ENCODE measurements at places on chromosomes 2 and 18.

GRCh38 chr18:26772691-26773090 lies 92.8 kb downstream of the AQP4 start:
- no peak for DNase-seq

DNA sequence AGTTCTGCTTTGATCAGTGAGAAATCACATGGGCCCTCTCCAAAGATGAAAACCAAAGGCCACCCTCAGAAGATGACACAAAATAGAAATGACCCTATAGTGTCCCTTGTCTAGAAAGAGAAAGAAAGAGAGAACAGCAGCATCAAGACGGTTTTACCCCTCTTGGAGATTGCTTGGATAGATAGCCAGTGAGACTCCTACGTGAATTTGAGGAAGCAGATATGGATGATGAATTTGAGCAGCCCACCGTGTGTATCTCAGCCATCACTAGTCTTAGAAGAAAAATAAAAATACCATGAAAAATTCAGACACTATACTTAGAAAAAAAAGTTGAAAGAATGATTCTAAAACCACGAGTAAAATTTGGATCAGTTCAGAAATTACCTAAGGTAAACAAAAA lies 329.1 kb upstream of the CNTNAP5 start:
- DNase-seq = no peak

DNA sequence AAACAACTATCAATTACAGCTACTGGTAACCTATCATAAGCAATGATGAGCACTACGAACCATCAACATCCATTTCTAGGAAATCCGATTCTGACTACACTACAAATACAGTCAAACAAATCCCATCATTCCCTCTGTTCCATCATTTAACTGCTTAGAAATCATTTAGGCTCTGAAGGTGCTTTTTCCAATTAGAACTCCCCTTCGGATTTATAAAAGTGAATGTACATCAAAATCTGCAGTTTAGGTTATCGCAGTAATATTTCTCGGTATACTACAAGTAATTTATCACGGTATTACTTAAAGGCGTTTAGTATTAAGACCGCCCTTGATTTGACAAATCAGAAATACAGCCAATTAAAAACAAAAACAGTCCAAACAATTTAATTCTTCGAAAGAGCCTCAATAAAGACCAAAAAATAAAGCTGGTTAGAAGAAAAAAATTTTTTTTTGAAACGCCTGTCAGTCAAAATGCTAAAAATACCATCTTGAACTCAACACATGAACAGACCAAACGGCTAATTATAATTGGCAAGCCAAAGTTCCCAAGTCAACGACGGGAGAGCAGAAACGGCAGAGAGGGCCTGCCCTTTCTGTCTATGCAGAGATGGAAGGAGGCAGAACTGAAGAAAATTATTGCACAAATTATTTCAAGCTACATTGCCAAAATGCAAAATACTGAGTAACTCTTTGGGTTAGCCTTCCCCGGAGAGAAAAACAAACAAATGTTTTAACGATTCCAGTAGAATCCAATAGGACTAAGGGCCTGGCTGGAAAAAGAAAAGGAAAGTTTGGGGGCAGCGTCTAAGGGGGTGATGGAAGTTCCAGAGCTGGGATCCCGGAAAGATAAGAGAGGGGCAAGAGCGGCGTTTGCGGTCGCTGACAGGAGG lies 1.2 kb downstream of the VPS54 start:
- DNase-seq = no peak

DNA sequence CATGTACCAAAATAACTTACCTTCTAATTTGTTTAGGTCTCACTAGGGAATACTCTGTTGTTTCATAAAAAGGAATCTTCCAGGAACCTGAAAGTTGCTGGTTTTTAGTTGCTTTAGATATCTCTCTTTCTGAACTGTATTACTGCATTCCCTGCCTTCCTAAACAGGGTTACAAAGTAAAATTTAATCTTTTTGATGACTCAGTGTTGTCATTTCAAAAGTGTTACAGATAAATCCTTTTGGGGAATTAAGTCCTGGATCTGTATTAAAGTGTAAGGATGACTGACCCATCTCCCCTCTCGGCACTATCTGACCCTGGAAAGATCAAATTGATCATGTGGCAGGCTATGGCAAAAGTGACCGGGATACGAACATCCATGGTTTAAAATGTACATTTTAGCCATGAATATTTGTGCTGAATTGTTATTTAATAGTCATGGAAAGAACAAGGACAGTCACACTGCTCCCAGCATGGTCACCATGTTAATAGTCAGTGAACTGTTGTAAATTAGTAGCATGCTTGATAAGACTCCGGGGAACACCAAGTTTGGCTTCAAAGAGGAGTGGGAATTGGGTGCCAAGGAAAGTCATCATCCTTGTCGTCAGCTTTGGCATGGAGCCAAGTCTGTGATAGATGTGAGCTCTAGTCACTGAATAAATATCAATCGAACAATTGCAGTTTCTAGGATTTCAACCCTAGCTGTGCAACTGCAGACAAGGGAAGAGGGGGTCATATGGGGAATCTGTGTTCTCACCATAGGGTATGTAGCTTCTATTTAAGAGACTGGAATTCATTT lies 4.2 kb downstream of the PLEKHA3 start:
- no peak for DNase-seq

GRCh38 chr2:134738141-134738870 lies 19.5 kb upstream of the TMEM163 start:
- DNase-seq = no peak

GRCh38 chr2:234212534-234212933 lies 162.0 kb downstream of the SPP2 start:
- DNase-seq = no peak

- no peak for DNase-seq
Measured at GRCh38 chr18:57084331-57085271, 62.3 kb upstream of the BOD1L2 start.

GRCh38 chr2:187873132-187873531 lies 318.9 kb upstream of the TFPI start:
- no peak for DNase-seq

DNA sequence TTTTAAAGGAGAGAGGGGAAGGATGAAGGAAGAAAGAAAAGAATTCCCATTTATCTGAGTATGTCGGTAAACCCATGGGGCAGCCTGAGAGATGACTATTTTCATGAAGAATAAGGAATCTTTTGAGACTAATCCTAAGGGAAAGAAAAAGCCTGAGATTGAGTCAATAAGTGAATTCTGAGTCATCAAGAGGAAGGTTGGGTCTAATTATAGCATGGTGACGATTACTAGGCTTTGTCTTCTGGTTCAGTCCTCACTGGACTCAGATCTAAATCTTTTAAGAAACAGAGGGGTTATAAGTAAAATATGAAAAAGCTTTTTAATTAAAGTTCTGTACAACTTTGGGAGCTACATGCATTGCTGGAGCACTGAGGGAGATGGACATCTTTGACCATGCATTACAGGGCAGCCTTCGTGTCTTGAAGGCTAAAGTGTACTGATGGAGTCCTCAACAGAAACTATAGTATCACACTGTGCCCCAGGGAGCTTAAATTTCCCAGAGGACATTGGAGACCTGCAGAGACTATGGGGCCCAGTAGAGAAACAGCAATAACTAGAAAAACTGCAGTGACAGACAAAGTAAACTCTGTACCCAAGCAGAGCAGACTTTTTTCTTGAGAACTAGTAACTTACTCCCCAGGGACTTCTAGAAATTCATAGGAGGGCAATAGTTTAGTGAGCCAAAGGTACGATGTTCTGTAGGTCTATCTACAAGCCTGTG lies 260.9 kb downstream of the RAD51AP2 start:
- no peak for DNase-seq

DNA sequence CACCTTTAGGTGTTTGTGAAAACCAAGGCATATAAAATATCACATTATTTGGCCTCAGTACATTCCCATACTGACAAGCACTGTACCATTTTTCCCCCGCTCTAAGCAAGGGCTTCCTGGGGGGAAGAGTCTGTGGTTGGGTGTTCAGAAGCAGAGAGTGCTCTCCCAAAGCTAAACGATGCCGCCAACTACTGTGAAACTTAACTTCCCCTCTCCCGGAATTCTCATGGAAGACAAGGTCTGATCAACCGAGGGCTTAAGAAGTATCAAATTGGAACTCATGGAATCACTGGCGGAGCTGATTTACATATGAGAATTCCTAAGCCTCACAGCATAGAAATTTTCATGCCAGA lies 433 bp upstream of the MFF start:
- no peak for DNase-seq

DNA sequence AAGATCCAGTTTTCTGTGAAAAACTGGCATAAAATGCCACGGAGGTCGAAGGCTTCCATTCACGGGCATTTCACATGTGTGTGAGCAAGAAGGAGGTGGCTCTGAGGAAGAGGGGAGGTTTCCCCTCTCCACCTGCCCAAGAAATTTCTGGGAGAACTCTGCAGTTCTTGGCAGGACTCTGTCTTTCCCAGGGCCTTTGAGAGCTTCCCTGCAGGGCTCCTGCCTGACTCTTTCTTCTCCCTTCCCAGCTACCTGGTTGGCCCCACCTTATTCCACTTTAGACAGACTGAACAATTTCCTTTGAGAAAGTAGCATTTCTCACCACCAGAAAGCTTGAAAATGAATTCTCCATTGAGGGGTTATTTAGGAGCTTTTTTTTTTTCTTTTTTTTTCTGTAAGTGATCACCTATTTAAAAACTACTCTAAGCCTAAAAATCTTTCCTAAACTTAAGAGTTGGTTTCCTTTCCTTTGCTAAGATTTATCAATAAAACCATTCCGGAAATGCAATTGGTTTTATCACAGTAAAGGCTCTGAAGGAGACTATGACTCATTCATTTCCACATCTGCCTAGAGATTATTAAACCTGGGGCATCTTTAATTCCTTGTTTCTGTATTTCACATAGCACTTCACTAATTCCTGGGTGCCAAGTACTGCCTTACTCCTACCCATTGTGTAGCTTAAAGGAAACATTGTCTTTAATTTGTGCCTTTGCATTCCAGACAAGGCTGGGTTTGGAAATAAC lies 59.3 kb downstream of the UNC80 start:
- DNase-seq = no peak

DNA sequence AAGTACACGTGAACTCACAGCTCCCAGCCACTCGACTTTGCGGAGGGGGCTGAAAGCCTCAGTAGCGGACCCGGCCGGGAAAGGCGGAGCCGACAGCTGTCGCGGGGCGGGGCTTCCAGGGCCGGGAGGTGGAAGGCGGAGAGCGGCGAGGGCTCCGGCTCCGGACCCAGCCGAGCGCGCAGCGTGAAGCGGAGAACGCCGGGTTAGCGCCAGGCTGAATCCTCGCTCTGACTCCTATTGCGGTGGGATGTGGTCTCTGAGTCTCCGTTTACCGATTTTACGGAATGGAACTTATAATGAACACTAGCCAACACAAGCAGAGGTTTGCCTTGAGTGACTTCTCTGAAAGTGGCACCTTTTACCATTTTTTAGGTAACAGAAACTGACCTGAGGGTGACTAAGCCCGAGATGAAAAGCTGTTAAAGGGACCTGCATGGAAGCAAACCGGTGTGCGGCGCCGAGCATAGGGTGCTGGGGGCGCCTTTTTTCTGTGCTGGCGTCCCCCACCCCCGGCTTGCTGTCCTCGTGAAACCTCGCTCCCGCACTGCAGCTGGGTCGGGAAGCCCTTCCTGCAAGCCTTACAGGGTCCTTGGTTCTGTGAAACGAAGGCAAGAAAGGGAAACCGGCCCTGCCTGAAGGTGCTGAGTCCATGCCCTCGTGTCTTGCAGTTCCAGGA lies 72.9 kb downstream of the EN1 start:
- peak; percentile 15 for DNase-seq

DNA sequence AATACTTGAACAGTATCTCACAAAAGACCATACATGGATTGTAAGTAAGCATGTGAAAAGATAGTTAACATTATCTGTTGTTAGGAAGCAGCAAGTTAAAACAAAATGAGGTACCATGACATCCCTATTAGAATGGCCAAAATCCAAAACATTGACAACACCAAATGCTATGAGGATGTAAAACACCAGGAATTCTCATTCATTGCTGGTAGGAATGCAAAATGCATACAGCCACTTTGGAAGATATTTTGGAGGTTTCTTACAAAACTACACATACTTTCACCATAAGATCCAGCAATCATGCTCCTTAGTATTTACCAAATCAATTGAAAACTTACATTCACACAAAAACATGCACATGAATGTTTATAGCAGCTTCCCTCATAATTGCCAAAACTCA lies 30.9 kb upstream of the ICOS start:
- DNase-seq = no peak

DNA sequence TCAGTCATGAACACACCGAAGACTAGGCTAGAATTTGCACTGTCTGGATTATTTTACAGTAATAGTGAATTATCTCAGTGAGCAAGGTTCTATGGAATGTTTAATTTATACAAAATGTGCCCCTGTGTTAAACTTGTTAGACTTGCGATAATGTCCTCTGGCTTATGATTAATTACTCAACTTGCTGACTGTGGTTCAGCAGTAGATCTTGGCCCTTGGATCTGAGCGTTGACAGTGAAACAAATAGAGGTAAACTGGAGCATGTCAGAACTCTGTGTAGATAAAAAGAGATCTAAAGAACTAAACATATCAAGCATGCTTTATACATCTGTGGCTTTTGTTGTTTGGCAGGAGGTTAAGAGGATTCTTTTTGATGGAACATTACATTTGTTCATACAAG lies 407.6 kb downstream of the DSEL start:
- DNase-seq = no peak

GRCh38 chr2:206305523-206306245 lies 31.2 kb downstream of the ZDBF2 start:
- DNase-seq = no peak

DNA sequence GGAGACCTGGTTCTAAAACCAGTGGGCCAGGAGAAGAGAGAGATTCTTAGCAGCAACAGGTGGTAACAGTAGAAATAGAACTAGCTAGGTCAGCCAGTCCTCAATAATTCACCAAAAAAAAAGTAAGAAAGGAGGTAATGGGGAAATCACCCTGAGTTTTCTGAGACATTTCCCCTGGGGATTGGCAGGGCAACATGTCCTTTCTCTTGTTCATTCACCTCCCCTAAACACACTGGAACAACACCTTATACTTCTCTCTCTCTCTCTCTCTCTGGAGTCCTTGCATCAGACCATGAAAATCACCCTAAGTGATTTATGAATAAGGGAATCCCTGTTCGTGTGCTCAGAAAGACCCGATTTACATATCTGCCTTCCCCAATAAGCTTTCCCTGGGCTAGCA lies 64.8 kb downstream of the COX7A2L start:
- DNase-seq = no peak

DNA sequence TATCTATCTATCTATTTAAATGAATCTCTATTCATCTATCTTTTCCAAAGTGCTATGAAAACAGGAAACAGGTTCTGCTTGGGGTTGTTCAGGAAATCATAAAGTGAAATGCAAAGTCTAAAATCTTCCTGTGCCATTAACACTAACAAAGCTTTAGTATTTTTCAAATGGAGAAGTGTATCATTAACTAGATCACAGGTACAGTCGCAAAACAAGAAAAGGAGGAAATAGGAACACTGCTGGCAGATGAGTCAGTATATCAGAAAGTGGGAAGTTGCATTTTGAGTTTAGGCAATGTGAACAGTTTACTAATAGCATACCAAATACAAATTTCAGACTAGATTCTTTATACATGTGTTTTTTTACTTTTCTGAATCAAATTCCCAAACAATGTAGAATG lies 888.5 kb upstream of the FSHR start:
- DNase-seq = no peak

GRCh38 chr2:240711701-240712100 lies 20.0 kb downstream of the AQP12A start:
- no peak for DNase-seq
